ENCODE measurements at places on chromosomes 6 and 20.

DNA sequence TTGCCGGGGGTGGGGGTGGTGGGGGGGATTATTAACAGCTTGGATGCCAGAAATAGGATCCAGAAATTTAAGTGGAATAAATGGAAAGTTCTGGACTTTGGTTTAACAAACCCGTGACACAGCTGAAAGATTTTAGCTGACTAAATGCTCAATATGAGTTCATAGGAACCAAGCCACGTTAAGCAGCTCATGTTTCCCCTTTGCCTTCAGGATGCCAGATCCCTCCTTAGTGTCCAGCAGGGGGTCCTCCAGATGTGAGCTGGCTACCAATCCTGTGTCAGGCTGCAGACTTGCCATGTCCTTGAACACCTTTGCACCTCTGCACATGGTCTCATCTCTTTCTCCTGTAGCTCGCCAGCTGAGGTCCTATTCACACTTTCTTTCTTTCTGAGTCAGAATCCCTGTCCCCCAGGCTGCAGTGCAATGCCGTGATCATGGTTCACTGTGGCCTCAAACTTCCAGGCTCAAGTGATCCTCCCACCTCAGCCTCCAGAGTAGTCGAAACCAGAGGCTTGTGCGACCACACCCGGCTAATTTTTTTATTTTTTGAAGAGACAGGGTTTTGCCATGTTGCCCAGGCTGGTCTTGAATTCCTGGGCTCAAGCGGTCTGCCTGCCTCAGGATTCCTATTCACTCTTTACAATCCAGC, 133.3 kb upstream of the ARMC2 start:
- DNase-seq, result no peak

DNA sequence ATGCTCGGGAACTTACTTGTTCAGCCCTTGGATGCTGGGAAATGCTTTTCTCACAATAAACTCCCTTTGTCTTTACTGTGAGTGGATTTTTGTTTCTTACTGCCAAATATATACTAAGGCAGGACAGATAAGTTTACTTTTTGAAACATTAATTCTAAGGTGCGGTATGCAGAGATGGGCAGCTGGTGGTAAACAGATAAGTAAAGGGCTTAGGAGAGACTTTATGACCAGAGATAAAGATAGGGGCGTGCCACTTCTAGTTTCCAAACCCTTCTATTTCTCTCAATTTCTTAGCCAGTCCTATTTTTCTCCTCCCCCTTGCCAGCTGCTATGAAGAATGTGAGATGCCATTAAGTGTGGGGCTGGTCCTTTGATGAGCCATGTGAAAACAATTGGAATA, 16.3 kb downstream of the SAMD3 start:
- DNase-seq, result no peak

GRCh38 chr6:138920906-138921305, 67.1 kb downstream of the REPS1 start:
- no peak for DNase-seq

DNA sequence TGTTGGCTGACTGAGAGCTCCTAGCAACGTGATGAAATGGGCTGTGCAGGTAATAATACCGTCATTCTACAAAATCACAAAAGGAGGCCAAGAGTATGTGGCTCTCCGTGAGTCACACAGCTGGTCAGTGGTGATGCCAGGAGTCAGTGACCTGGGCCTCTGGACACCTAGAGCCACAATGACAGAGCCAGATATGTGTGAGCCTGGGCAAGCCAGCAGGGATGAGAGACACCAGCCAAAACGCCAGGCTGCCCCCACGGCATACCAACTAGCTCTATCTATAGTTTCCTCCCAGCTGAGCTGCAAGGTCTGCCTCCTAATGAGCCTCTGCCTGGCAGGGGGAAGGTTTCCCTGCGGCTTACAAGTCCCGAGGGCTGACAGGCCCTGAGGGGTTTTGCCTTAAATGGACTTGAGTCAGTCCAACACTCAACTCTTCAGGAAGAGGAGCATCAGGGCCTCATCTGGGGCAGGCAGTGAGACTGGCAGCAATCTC, 70.0 kb downstream of the CPNE5 start:
- no peak for DNase-seq

- DNase-seq, result no peak
Observed at GRCh38 chr6:14818422-14818884, 427.4 kb upstream of the JARID2 start.

DNA sequence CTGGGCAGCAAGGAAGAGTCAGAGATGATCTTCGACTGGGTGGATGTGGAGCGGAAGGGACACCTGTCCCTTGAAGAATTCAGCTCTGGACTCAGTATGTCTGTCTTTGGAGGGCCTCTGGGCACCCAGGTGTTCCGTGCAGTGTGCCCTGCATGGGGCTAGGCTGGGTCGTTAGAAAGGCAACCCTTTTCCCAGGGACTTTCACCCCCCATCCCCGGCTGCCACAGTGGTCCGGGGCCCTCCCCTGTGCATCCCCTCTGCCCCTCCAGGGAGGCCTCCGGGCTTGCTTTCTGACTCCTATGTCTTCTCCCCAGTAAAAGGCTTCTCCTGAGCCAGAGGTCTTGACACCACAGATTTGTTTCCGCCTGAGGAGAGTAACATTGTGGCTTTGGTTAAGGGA, 16.2 kb downstream of the RAB44 start:
- no peak for DNase-seq

- no peak for DNase-seq
Observed at GRCh38 chr20:3510110-3510509, 39.3 kb downstream of the ATRN start.

- no peak for DNase-seq
Observed at GRCh38 chr6:34671801-34672656, 24.5 kb downstream of the ILRUN start.

GRCh38 chr6:158645064-158646022, 800 bp upstream of the DYNLT1 start:
- peak; percentile 6 for DNase-seq

Measured in ovary (tissue), 10 donors.